ENCODE measurements at places on chromosomes 13 and 19. TPM values are rescaled to one million over a fixed set of nuclear protein-coding genes. Genes with fewer than 3 reads are reported as not detected.

Gene RHPN2
- 18.8 TPM for polyA plus RNA-seq

DNA sequence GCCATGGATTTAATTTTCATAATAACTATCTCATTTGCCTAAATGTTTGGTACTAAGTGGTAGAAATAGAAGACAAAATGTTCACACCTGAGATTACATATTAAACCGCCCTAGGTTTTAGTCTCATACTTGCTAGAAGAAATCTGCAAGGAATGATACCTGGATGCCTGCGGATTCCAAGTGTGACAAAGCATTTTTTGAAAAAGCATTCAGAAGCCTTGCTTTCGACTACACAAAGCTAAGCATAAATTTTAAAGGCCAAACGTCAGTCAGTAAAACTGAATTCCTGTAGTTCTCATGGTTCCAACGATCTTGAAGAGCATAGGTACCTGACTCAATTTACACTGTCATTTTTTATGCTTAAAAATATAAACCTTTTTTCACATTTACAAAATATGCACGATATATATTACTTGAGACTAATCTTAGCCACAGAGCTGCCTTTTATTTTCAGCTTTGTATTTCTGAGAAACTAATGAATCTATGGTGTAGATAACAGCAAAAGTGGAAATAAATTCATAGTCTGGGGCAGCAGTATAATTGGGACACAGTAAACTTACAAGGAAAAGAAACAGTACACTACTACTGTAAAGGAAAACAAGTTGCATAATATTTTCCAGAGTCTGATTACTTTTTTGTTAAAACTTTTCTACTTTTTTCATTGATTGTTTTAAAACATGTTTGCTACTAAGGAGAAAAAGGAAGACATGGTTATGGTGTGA lies 1.2 kb upstream of the LRRC63 start:
- no peak for DNase-seq

DNA sequence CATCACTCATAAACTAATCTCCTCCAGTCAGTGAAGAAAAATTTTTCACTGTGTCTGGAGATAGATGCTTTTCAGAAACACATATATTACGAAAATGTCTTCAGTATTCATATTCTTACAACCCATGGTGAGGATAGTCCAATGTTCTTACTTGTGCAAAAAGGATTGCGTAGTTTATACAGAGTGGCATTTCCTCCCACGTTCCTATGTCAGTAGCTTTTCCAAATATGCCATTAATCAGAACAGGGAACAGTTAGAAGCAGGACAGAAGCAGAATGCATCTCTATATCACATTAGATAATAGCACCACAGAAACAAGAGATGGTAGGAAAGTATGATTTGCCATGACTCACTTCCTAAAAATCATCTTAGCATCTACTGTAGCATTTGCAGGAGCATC lies 282.9 kb downstream of the SLITRK5 start:
- DNase-seq, result no peak

- no peak for DNase-seq
Measured at GRCh38 chr13:98900442-98900841, 77.4 kb downstream of the DOCK9 start.

Gene FBXO27
- polyA plus RNA-seq, result 6.0 TPM

Gene ZNF737
- 40.4 TPM for polyA plus RNA-seq

- DNase-seq, result no peak
Measured at GRCh38 chr19:31350693-31351055, 1.4 kb upstream of the TSHZ3 start.

- no peak for DNase-seq
Measured at GRCh38 chr13:42991898-42992763, at the start of gene EPSTI1. TSS of gene EPSTI1 (minus strand) at chr13:42992241. CDS start at chr13:42992165, 76 bp downstream.

DNA sequence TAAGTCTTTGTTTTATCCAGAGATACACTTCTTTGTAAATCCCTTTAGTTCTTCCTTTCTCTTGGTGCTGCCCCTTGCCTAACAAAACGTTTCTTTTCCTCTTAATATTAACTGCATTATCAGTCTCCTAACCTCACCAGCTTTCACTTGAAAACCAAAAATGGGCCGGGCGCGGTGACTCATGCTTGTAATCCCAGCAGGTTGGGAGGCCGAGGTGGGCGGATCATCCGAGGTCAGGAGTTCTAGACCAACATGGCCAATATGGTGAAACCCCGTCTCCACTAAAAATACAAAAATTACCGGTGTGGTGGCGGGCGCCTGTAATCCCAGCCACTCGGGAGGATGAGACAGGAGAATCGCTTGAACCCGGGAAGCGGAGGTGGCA lies 329.8 kb upstream of the MIR17HG start:
- DNase-seq, result no peak

GRCh38 chr13:49539313-49539712 lies 43.6 kb downstream of the PHF11 start:
- DNase-seq, result no peak

DNA sequence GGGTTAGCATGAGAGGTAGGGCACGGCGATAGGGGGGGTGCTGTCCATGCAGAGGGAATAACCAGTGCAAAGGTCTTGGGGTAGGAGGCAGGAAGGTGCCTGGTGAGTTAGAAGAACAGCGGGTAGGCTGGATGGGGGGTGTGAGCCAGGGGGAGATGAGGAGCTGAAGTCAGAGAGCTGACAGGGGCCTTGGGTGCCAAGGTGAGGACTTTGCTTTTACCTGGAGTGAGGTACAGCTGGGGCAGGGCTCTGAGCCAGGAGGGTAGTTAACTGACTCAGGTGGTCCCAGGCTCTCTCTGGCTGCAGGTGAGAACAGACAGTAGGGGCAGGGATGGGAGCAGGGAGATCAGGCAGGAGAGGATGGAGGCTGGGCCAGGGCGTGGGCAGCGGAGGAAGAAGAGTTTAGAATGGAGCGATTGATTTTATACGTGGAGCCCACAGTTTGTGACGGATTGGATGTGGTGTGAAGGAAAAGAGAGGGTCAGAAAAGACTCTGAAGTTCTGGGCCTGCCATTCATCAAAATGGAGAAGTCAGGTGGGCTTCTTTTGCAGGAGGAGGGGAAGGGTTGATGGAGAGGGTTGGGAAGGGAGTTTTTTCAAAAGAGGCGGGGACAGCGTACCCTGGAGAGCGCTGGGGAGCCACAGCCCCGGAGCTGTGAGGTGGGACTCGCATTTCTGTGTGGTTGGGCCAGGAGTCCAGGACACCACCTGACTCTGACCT lies 1.2 kb upstream of the GRAMD1A start:
- no peak for DNase-seq

DNA sequence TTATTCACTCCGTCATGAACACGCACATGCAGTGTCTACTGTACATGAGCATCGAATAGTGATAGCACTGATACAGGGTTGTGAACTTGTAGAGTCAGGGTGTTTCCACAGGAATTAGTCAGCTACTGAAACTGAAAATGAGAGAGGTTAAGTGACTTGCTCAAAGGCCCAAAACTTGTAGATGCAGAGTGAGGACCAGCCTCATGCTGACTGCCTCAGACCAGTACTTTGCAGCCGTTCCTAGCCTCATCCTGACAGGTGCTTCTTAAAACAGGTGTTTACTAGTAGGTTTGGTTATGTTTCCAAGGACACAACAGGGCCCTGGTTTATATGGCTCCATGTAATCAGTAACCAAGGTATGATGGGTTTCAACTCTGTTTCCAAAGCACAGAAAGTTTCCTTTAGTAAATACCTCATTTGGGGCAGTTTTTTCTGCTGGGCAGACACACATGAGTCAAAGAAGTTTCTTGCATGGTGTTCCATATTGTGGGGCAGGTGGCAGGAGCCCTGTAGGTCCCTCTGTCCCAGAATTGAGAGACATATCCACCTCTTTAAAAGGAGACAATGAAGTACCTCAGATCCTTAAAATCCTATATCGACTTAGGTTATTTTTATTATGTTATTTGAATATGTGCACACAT lies 16.0 kb downstream of the FGF9 start:
- no peak for DNase-seq

GRCh38 chr19:48962029-48962848 lies 2.9 kb upstream of the FTL start:
- DNase-seq, result no peak

Gene ZNF780B
- polyA plus RNA-seq, result 18.8 TPM

Gene SPATA13
- polyA plus RNA-seq, result 77.6 TPM

DNA sequence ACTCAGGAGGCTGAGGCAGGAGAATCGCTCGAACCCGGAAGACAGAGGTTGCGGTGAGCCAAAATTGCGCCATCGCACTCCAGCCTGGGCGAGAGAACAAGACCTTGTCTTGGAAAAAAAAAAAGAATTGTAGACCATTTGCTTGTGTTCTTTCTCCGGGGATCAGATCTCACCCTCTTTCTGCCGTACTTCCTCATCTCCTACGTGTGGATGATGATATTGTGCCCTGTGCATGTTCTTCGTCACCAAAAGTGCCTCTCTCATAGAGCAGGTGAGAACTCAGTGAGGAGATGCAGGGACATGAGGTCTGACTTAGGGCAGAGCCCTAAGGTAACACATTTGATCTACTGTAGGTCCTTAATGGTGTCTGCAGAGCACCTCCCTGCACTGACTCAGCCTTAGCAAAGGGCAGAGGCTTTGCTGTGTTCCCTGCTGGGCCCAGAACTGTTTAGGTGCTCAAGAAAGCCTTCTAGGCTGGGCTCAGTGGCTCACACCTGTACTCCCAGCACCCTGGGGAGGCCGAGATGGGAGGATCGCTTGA lies 1.3 kb downstream of the APOC2 start:
- no peak for DNase-seq

Gene MUC16
- polyA plus RNA-seq, result 0.01 TPM

- no peak for DNase-seq
Measured at GRCh38 chr13:48775285-48775684, 121.6 kb downstream of the CYSLTR2 start.

Gene FFAR3
- polyA plus RNA-seq, result 0.25 TPM

GRCh38 chr13:42751693-42752092 lies 29.7 kb upstream of the FAM216B start:
- no peak for DNase-seq

GRCh38 chr13:50646070-50646469 lies 197.4 kb downstream of the DLEU7 start:
- DNase-seq, result no peak

DNA sequence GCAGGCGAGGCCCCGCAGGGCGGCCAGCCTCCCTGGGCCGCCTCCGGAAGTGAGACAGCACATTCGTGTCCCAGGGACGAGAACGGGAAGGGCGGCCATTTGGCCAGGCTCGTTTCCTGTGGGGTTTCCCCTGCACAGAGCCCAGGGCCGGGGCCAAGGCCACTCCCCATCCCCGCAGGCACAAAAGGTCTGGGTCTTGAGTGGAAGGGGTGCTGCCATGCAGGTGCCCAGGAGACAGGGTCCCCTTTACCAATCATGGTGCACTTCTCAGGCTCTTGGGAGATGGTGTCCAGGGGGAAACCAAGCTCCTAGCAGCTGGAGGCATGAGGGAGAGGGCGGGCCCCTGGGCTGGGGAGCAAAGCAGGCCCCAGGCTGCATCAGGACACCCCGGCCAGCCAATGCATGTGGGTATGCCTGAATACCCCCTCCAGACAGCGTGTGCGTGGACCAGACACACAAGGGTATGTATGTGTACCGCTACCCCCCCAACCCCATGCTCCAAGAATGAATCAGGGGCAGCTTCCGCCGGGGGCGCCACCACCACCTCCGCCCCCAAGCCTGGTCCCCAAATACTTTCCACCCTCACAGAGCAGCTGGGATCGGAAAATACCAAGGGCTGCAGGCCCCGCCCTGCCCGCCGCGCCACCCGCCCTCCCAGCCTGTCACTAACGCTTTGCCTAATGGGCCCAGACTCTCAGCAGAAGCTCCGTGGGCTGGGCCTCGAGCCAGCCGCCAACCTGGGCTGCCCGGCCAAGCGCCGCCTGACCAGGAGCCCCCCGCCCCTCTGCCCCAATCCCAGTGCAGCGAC lies 37.6 kb upstream of the NANOS3 start:
- no peak for DNase-seq

Gene RAP2A
- polyA plus RNA-seq, result 46.9 TPM

DNA sequence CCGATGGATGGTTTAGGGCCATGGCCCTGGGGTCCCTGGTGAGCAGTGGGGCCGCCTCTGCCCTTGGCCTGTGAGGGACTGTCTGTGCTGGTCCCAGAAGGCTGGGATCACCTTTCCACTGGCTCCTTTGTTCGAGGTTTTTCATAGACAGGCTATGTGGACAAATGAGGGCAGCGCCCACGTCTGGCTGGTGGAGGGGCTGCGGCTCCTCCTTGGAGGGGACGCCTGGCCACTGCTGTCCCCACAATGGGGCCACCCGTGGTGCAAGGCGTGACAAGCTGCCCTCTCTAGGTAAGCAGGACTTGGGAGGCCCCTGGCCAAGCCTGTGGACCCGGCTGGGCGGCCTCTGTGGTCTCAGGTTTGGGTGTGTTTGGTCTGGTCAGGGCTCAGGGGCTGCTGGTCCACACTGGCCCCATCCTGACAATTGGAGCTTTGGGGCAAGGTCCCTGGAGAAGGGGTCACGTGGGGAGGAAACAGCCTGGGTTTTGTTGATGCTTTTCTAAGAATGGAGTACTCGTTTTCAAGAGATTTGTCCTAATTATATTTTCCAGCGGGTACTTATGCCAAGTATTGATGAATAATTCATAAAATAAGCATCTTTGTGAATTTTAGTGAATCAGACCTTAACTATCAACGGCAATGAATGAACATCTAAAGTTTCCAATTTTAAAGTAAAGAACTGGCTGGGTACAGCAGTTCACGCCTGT lies 33.3 kb downstream of the MCF2L start:
- no peak for DNase-seq

Gene PGLYRP1
- 0.22 TPM for polyA plus RNA-seq

Gene SELENOV
- polyA plus RNA-seq, result 8.3 TPM

Gene F7
- polyA plus RNA-seq, result 2.0 TPM

- no peak for DNase-seq
Measured at GRCh38 chr13:31773538-31773937, 34.2 kb downstream of the RXFP2 start.

GRCh38 chr19:3333662-3334061 lies 32.7 kb upstream of the NFIC start:
- no peak for DNase-seq

Gene SEMA6B
- 3.8 TPM for polyA plus RNA-seq

DNA sequence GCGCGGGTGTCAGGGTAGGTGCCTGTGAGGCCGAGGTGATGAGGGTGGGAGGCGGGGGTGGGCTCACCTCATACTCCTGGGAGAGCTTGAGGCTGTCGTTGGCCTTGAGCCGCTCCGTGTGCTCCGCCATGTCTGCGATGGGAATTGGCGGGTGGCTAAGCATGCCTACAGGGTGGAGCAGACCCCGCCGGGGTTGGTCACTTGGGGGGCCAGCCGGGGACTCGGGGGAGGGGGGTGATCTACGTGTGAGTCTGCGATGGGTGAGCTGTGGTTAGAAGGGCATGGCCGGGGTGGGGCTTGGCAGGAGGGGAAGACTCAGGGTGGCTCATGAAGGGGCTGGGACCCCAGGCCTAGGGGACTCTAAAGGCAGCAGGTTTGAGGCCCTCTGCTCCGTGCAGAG lies 125.2 kb downstream of the PTPRS start:
- no peak for DNase-seq

DNA sequence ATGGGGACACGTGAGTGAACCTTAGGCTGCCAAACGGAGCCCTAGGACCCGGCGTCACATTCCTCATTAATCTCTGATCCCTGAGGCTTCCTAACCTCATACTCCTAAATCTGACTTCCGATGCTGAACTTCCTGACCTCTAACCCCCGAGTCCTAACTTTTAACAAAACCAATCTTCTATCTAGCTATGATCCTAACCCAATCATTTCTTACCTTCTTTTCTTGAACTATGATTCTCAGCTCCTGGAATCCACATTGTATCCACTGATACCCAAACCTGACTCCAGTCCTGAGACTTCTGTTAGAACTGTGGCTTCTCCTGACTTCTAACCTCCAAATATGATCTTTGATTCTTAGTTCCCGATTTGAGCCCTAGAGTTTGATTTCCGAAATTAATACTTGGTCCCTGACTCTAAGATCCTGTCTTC lies 447 bp downstream of the NFKBIB start:
- no peak for DNase-seq

GRCh38 chr13:98466634-98467236 lies 110.2 kb downstream of the STK24 start:
- DNase-seq, result no peak

GRCh38 chr13:65500481-65500880 lies 1729.7 kb downstream of the PCDH9 start:
- no peak for DNase-seq
